ENCODE measurements at places on chromosomes 1 and 21. TPM values are rescaled to one million over a fixed set of nuclear protein-coding genes. Genes with fewer than 3 reads are reported as not detected.

DNA sequence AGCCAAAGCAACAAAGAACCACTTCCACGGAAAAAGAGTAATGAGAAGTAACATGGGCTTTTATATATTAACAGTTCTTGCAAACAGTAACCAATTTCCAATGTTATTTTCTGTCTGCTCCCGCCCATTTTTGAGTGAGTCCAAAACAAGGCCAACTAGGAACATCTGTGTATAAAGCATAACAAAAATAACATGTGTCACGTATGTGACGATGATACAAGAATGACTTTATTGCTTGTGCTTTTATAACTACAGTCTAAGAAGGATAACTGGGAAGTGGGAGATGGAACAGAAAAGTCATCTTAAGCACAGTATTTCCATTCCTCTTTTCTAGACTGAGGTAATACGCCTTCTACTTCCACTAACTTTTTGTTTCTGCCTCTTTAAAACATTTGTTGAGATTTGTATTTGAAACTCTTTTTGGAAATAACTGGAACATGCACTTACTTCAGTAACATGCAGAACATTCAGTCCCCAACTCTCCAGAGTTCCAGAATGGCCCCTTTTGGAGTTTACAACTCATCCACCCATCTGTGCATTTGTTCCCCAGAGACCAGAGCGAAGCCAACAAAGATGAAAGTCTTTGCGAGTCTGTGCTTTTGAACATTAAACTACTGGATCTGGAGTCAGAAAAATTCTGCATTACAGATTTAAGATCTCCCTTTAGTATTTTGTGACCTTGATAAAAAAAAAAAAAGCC, 143.0 kb upstream of the ZRANB2 start:
- no peak for DNase-seq

DNA sequence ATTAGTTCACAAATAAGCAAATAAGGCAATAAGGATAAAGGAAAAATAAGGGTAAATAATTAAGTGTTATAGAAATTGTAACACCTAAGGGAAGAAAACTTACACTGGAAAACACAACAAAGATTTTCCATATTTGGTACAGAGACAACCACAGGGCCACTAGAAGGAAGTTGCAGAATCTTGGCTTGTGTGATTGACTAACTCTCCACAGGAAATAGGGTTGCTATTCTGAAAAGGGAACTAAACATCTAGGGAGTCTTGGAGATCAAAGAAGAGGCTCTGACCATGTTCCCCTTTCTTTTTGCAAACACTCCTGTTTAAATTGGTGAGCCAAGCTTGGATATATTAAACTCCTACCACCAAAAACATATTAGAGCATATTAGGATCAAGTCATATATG, 59.1 kb downstream of the APCS start:
- no peak for DNase-seq

- no peak for DNase-seq
Observed at GRCh38 chr1:181476581-181476980, 6.7 kb upstream of the CACNA1E start.

GRCh38 chr1:57137980-57138379, 172.2 kb upstream of the C8B start:
- no peak for DNase-seq

GRCh38 chr1:55928576-55928975, 650.8 kb downstream of the PLPP3 start:
- no peak for DNase-seq

GRCh38 chr21:26117324-26117971, 53.1 kb downstream of the APP start:
- no peak for DNase-seq

DNA sequence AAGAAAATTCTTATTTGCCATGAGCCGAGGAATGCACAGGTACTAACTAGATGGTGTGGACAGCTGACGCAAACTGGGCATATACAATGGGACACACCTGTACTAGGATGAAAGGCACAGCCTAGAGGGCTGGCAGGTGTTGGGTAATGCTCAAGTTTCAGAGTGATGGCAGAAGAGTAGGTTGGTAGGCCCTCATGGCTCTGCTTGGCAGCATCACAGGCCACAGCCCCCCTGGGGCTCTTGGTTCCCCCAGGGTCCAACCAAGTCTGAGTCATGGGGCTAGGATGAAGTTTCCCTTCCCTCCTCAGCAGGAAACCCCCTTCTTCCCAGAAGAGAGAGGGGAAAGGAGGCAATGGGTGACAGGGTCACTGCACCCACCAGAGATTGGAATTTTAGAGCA, 35.2 kb downstream of the SPEN start:
- DNase-seq = no peak

- DNase-seq = no peak
Observed at GRCh38 chr1:25651036-25651640, 34.5 kb downstream of the MAN1C1 start.

- no peak for DNase-seq
Observed at GRCh38 chr1:69172003-69173000, 395.4 kb upstream of the LRRC7 start.

DNA sequence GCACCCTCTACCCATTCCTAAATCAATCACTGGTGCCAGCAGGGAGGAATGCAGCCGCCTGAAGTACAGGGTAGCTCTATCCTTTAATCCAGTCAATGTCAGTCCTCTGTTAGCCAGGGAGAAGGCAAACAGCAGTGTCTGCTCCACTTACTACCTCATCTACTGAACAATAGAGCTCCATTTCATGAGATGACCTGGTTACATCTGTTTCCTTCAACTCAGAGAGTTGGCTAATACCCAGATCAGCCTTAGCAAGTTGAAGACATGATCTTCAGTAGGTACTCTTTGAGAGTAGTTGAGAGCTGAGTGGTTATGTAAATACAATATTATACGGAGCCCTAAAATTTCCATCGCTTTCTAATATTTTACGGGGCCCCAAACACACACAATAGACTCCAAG, 46.1 kb upstream of the CD34 start:
- DNase-seq = no peak

DNA sequence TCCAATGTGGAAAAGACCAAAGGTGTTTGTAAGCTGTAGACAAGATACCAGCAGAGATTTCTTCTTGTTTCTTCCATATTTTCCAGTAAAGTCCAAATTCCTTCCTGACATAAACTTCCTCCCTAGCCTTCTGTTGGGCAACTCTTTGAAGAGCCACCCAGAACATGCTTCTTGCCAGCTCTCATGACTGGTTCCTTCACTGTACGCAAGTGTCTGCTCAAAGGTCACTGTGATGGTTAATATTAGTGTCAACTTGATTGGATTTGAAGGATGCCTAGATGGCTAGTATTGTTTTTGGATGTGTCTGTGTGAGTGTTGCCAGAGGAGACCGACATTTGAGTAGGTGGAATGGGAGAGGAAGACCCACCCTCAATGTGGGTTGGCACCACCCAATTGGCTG, 416.6 kb upstream of the RUNX1 start:
- no peak for DNase-seq

DNA sequence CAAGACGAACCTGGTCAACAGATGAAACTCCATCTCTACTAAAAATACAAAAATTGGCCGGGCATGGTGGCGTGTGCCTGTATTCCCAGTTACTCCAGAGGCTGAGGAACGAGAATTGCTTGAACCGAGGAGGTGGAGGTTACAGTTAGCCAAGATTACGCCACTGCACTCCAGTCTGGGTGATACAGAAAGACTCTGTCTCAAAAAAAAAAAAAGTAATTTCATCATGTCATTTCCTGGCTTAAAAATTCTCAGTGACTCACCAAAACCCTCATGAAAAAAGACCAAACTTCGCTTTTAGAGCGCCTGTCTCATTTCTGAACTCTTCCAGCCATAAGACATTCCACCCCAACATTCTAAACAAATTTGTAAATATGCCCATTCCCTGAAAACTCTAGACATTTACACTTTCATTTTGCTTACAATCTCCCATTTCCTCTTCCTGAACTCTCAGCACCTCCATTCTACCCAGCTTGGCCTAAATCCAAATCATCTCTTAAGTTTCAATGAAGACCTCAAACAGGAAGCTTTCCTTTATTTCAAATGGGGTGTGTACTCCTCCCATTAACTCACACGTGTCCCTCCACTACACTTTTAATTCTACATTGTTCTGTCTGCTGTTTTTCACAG, 50.5 kb upstream of the PRRC2C start:
- DNase-seq = no peak

- DNase-seq = no peak
Observed at GRCh38 chr1:225691377-225691776, 38.5 kb upstream of the ENAH start.

DNA sequence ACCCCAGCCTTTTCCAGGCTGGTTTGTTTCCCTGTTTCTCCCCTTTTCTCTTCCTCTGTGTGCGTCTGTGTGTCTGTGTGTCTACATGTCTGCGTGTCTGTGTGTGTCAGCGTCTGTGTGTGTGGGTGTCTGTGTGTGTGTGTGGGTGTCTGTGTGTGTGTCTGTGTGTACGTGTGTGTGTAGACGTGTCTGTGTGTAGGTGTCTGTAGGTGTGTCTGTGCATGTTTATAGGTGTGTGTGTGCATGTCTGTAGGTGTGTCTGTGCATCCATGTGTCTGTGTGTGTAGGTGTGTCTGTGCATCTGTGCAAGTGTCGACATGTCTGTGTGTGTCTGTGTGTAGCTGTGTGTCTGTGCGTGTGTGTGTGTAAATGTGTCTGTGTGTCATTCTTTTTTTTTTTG, 3.3 kb downstream of the TTLL10 start:
- no peak for DNase-seq

Gene CCDC190
- not detected for polyA plus RNA-seq

Gene ATP1A2
- 4.5 TPM for polyA plus RNA-seq

Gene SLC19A1
- polyA plus RNA-seq = 42.2 TPM

Gene FHL3
- polyA plus RNA-seq = 22.7 TPM

All from renal pelvis (tissue), 12 donors.